ENCODE measurements at places on chromosomes 7 and 10. TPM values are rescaled to one million over a fixed set of nuclear protein-coding genes. Genes with fewer than 3 reads are reported as not detected.

The NUTM2B gene
- 0.92 TPM for total RNA-seq

The MSRB2 gene
- 4.8 TPM for total RNA-seq

The UBE3C gene
- total RNA-seq: 81.8 TPM

The OR2A14 gene
- not detected for total RNA-seq

The KCND2 gene
- total RNA-seq: not detected

The RHBDD2 gene
- total RNA-seq: 38.1 TPM

All from activated CD8-positive, alpha-beta memory T cell treated with anti-CD3 and anti-CD28 coated beads for 36 hours (primary cell).